ENCODE measurements at places on chromosomes 1 and 21.

DNA sequence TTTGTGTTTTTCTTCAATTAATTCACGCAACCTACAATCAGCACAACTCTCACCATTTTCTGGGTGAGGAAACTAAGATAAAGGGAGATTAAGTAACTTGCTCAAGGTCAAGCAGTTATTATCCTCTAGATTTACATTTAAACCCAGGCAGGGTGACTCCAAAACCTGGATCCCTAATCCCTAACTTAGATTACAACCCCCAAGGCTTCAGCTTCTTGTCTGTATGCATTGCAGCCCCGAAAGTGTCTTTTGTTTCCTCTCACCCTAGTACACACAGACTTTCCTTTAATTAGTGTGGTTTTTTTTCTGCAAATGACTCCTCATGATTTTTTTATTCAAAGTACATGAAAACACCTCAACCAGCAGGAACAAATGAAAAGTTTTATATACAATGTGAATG, 748.6 kb upstream of the ADGRL2 start:
- DNase-seq: no peak

DNA sequence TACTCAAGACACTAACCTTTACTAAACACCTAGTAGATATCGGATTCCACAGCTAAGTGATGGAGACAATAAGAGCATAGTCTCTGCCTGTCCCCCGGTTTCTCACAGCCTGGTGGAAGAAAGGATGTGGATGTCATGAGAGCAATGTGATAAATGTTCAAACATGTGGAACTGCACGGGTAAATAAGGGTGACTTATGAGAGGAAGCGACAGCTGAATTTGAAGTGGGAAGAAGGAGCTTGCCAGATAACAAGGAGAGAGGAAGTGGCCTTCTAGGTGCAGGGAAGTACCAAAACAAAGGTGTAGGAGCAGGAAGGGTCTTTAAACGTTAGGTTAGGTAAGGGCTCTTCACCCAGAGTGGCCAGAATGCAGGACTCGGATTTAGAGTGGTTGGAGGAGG, 178.6 kb upstream of the NRIP1 start:
- no peak for DNase-seq

DNA sequence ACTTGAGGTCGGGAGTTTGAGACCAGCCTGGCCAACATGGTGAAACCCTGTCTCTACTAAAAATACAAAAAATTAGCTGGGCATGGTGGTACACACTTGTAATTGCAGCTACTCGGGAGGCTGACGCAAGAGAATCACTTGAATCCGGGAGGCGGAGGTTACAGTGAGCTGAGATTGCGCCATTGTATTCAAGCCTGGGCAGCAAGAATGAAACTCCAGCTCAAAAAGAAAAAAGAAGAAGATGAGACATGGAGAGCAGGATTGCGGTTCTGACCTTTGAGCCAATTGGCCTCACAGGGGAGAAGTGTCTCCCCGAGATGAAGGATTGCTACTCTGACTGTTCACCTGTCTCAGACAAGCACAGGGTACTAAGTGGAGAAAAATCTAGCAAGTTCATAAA, 6.6 kb downstream of the SCCPDH start:
- no peak for DNase-seq

- no peak for DNase-seq
Observed at GRCh38 chr1:230342019-230342418, 84.1 kb downstream of the PGBD5 start.

GRCh38 chr1:27398405-27399149, 6.2 kb downstream of the GPR3 start:
- no peak for DNase-seq

- DNase-seq: no peak
Observed at GRCh38 chr1:227869851-227870305, 54.4 kb downstream of the PRSS38 start.

GRCh38 chr1:110185181-110185580, 24.9 kb upstream of the KCNC4 start:
- no peak for DNase-seq

DNA sequence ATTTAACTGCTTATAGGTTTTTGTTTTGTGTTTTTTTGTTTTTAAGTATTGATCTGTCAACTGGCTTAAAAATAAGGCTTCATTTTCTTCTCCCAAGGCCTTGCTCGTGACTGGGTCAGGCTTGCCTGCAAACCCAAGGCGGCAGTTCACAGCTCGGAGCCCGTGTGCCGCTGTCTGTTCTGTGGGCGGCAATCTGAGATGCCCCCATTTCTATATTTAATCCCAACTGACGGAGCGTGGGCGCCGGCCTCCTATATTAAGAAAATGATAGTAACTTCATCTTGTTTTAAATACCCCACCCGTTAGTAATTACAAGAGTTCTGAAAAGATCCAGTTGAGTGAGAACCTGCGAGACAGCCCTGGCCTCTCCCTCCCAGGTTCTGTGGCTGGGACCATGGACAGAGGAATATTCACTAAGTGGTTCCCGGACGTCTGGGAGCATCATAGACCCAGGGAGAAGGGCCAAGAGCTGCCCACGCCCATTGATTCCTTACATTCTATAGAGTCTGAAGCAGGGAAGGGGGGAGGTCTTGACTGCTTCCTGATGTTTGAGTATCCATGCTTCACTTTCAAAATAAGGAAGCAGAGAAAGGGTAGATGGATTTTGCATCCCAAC, 42.6 kb upstream of the GPR153 start:
- DNase-seq: no peak

GRCh38 chr1:145759721-145760120, 40.4 kb downstream of the CD160 start:
- DNase-seq: no peak

DNA sequence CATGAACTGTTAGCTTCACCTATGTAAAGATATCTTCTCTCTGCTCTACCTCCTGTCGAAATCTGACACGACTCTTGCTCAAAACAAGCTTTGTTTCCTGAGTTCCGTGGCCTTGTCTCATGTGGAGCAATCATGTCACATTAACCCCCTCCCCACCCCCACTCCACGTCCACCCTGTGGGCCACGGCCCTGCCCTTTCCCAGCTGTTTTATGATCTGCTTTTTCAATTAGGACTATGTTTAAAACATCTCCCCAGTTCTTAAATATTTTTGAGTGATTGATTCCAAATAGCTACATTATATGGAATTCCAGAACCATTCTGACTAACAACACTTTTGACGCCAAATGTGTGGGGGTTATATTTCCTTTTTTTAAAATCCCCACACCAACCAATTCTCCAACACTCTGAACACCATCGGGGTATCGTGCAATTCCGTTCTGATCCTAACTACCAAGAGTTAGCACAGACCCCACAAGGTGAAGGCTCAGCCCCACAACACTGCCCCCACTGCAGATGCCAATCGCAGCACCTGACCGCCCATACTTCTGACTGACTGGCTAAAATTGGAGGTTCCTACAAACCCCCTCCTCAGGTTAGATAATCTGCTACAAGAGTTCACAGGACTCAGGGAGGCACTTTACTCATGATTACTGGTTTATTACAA, 12.7 kb upstream of the S100A8 start:
- no peak for DNase-seq

DNA sequence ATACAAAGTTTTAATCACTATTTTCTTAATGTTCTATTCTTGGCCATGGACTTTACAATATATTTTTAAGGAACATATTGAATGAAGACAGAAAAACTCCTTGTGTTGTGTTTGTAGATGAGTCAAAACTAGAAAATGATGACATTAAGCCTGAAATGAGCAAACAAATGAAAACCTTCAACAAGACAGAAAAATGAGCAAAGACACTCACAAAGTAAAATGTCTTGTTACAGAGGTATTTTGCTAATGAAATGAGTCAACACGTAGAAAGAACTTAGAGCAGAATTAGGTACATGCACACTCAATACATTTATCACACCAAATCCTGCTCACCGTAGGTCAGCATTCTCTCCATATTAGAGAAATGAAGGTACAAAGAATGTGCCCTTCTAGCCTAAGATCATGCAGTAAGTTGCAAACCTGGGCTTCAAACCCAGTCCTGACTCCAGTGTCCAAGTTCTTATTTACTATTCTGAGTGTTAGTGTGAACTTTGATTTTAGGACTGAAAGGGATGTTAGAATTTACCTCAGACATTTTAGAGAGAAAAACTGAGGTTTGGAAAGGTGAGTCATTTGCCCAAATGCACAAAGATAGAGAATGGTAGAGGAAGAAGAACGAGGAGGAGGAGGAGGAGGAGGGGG, 133.9 kb upstream of the SGIP1 start:
- no peak for DNase-seq

DNA sequence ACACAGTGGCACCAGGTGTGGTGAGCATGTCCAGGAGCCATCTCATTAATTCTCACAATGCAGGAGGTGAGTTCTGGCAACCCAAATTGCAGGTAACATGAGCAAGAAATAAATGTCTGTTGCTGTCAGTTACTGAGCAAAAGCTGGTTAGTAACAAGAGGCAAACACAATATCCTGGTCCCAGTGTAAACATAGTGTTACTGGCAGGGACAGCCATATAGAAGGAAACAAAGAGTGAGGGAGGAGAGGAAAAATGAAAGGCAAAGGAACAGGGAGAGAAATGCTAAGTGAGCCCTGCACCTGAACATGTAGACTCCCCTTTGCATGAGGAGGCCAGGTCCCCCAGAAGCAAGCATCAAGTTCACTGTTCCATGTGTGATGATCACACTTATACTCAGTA, 203.6 kb downstream of the TRABD2B start:
- no peak for DNase-seq

All from RCC 7860 (cell line).